DMS 273 treated with DMSO at 0.1 percent for 48 hours (cell line): ENCODE measurements at places on chromosomes 12 and 14.
A peak's percentile ranks its signal among the peaks of the same experiment; 100 is the strongest.

DNA sequence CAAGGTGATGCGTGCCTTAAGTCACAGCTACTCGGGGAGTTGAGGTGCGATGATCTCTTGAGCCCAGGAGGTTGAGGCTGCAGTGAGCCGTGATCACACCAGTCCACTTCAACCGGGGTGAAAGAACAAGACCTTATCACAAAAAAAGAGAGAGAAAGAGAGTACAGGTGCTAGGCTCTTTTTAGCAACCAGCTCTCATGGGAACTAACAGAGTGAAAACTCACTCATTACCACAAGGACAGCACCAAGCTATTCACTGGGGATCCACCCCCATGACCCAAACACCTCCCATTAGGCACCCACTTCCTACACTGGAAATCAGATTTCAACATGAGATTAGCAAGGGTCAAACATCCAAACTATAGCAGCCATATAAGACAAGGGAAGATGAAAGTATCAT is 164.2 kb downstream of the NDUFA12 start:
- DNase-seq = no peak

- DNase-seq = no peak
These were observed 33.7 kb upstream of the MAP1LC3B2 start for GRCh38 chr12:116525418-116526001.

GRCh38 chr12:3351731-3352130 is 139.3 kb upstream of the PRMT8 start:
- DNase-seq = no peak

GRCh38 chr12:66189486-66189843 is 451 bp downstream of the IRAK3 start:
- no peak for DNase-seq

DNA sequence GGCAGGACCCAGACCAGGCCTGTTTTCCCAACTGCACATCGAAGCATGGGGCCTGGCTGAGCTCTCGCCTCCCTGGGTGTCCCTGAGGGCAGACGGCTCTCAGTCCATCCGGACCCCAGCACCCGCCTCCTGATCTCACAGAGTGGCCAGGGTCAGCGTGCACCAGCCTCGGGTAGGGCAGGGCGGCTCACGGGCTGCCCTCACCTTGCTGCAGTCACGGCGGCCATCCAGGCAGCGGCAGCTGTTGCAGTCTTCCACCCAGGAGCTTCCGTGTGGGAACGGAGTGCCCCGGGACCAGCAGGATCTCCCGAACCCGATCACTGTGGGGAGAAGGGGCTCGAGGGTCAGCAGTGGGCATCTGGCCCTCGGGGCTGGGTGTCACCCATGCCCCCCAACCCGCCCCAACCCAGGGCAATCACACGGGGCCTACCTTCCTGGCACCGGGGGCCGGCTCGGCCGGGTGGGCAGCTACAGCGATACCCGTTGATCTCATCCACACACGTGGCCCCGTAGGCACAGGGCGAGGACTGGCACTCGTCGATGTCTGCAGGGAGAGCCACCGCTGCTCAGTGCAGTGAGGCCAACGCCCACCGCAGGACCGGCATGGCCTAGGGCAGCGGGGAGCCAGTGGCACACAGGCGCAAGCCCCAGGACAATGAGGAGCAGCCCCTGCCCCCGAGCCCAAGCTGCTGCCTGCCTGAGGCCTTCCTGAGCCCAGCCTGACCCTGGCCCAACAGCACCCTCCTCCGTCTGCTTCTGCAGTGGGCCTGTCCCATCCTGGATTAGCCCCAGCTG is 22.2 kb downstream of the JAG2 start:
- no peak for DNase-seq

DNA sequence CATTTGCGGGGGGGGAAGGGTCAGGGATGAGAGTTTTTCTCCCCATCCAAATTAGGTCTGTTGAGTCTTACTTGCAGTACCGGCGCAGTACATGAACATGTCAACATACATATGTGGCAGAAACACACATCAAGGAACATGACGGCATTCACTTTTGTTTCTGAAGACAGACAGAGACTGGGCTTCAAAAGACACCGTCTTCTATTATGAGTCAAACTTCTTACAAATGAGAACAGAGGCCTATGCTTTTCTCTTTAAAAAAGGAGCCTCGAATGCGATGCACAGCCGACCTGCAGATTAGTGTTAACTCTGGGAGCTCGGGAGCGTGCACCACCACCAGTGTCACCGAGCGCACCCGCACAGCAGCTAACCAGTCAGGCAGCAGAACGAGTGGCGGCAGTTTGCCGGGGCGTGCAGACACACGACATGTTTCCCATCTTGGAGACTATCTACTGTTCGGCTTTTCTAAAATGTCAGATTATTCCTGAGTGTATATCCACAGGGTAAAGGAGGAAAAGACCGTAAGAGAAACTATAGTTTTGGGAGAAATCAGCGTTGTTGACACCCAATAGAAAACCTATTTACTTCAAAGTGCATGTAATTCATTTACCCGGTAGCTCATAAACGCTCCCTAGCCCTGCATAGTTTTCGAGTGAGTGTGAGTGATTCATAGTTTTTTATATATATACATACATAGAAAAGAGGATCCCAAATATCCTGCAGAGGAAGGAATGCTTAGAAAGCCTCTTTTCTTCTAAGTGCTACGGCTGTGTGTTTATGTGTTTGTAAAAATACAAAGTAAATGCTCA is 33.0 kb downstream of the UBR7 start:
- DNase-seq = no peak

- DNase-seq = no peak
These were observed 966 bp downstream of the BICD1 start for GRCh38 chr12:32107359-32108267.

- DNase-seq = no peak
These were observed 103.8 kb upstream of the VRK1 start for GRCh38 chr14:96693252-96693820.

- DNase-seq = no peak
These were observed 203.0 kb downstream of the ESR2 start for GRCh38 chr14:64091217-64091616.

- no peak for DNase-seq
These were observed 19.4 kb upstream of the EVL start for GRCh38 chr14:100045642-100046344.

GRCh38 chr12:27627123-27627852 is 69.0 kb upstream of the REP15 start:
- no peak for DNase-seq

- no peak for DNase-seq
These were observed 23.7 kb upstream of the AEBP2 start for GRCh38 chr12:19415563-19415962.

- DNase-seq = no peak
These were observed 953 bp downstream of the MAPK1IP1L start for GRCh38 chr14:55052269-55052930.

DNA sequence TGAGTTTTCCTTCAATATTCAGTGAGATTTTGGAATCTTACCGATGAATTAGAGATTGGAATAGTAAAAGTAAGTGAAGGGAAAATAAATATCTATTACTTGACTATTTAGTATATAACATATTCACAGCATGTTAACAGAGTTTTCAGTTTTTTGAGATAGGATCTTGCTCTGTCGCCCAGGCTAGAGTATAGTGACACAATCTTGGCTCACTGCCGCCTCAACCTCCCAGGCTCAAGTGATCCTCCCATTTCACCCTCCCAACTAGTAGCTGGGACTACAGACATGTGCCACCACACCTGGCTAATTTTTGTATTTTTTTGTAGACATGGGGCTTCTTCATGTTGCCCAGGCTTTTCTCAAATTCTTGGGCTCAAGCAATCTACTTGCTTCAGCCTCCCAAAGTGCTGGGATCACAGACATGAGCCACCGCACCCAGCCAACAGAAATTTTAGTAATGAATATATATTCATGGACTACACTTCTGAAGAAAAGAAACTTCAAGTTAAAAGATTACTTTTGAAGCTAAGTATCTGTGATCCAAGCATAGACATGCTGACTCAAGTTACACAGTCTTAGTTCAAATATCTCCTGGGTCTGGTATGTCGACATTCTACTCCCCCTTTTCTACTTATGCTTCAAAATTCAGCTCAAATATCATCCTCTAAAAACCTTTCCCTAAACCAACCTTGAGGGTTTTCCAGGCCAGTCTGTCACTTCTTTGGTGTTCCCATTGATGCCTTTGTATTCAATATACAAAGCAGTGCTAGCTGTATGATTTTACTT is 13.8 kb downstream of the UBE2N start:
- no peak for DNase-seq

- no peak for DNase-seq
These were observed 345.9 kb upstream of the RGS6 start for GRCh38 chr14:71586131-71586897.

- DNase-seq = no peak
These were observed 23.1 kb upstream of the NKX2-8 start for GRCh38 chr14:36605506-36605857.

DNA sequence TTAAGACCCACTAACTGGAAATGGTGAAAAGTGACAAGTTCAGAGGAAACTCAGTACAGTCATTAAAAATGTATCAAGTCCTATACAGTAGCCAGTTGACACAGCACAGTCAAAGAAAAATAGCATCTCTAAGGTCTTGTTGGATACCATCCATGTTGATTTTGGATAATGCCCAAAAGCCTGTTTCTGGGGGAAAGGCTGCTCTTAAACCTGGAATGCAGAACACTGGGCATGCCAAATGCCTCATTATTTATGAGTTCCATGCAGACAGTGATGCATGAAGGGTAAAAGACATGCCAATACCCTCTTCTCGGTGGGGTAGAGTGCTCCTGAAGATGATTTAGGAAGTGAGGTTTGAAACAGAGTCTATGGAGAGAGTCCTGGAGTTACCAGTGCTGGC is 29.6 kb downstream of the KCNK13 start:
- peak; percentile 32 for DNase-seq

- DNase-seq = no peak
These were observed 136.0 kb downstream of the PAX9 start for GRCh38 chr14:36797634-36798033.

DNA sequence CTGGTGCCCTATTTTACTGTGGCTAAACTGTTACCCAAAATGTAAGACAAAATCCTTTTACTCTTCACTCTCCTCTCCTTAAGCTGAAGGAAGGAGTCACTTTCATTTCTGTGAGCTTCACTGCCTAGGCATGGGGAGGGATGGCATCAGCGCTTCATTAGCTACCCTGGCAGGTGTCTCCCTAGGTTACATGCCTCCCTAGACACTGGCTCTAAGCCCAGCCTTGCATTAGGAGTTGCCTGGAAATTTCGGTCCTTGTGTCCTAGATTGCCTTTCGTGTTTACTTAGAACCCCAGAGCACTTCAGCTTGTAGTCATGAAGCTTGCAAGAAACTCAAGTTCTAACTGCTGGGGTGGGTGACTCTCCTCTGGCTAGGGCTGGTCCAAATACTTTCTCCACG is 520.5 kb upstream of the STXBP6 start:
- no peak for DNase-seq

DNA sequence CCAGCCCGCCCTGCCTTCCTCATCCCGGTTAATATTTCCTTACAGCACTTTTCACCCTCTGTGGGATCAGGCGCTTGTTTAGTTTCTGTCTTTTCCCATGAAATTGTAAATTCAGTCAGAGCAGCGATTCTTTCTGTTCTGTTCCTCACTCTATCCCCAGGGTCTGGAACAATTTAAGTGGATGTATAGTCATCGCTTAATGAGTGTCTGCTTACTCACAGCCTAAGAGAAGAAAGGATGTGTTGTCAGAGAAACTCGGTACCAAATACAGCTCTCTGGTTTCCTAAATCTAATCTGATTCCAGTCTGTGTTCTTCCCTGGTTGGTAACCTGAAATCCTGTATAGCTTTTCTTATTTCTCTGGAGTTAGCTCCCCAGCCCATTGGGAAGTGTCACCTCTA is 44.9 kb downstream of the FOS start:
- no peak for DNase-seq

DNA sequence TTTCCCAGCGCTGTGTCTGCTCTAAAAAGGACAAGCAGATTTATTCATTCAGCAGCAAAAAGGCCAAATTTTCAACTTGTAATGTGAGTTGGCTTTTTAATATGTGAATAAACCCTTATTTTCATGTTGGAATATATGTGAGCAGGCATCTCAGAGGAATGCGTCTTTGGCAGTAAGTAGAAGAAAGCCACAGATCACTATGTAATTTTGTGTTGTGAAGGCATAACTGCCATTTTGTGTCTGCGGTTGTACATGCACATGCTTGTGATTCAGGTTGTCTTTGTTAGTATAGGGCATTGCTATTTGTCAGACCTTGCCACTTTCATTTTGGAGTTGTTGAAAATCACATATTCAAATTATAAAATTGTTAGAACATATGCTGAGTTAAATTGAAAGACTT is 398.8 kb upstream of the RGS6 start:
- no peak for DNase-seq

- DNase-seq = no peak
These were observed 152.8 kb upstream of the GSC start for GRCh38 chr14:94922595-94923239.

- peak; percentile 8 for DNase-seq
These were observed 43.2 kb downstream of the CALM1 start for GRCh38 chr14:90440021-90440451.

DNA sequence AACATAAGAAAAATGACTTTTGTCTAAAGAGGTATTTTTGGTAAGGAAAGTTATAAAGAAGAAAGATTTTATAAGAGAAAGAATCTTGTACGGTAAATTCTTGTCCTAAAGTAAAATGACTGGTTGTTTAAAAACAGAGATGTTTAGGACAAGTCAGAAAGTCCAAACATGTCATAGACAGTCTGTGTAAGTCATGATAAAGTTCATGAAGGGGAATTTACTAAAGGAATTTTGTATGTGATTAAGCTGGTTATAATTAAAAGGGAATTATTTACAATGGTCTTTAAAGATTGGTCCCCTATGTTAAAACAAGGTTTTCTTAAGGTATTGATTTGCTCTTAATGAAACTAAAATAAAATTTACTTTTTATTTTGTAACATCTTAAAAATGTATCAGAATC is 269.4 kb upstream of the CCDC196 start:
- no peak for DNase-seq

GRCh38 chr14:63045234-63045611 is at the start of gene KCNH5:
KCNH5 (minus strand) TSS chr14:63045458; CDS start chr14:63045186, 272 bp downstream.
- DNase-seq = no peak

- no peak for DNase-seq
These were observed 51.6 kb upstream of the SRP54 start for GRCh38 chr14:34931206-34931605.
